Iris pigment epithelial cell (primary cell): ENCODE measurements at places on chromosomes 11 and 22.

- DNase-seq, result peak; percentile 47
Measured at GRCh38 chr11:68099474-68100405, 21.4 kb downstream of the CHKA start.

- DNase-seq, result no peak
Measured at GRCh38 chr11:102719620-102720277, 5.0 kb downstream of the MMP8 start.

DNA sequence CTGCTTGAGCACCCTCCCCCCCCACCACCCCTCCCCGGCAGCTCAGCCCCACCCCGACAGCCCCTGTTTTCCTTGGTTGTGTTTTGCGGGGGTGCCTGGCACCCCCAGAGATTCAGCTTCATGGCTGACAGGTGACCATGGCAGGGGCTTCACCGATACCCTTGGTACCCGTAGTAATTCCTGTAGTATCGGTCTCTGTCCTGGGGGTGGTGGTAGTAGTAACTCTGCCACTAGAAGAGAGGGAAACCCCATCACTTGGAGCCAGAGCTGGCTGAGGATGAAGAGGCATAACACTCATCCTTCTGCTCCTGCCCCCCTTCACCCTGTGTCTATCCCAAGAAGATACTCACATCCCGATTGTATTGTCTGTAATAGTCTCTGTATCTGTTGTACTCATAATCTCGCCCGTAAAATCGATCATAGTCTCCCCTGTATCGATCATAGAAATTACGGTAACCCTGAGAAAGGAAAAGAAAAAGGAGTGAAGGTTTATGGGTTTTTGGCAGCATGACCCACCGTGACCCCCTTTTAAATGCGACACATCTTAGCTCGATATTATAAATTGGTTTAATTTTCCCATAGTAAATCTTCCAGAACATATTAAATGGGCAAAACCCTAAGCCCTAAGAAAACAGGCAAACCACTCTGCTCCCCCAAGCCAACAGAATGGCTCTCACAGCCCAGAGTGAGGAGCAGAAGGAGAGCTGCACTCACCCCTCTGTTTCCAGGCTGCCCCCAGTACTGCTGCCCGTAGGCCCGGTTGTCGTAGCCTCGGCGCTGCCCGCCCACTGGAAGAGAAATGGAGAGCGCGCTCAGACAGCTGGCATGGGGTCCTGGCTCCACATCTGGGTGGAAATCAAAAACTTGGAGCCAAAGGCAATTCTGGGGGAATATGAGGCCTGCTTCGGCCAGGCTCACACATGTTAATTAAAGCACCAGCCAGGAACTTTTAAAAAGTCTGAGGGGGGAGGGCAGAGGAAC lies 8.0 kb downstream of the GNG3 start:
- DNase-seq, result no peak

DNA sequence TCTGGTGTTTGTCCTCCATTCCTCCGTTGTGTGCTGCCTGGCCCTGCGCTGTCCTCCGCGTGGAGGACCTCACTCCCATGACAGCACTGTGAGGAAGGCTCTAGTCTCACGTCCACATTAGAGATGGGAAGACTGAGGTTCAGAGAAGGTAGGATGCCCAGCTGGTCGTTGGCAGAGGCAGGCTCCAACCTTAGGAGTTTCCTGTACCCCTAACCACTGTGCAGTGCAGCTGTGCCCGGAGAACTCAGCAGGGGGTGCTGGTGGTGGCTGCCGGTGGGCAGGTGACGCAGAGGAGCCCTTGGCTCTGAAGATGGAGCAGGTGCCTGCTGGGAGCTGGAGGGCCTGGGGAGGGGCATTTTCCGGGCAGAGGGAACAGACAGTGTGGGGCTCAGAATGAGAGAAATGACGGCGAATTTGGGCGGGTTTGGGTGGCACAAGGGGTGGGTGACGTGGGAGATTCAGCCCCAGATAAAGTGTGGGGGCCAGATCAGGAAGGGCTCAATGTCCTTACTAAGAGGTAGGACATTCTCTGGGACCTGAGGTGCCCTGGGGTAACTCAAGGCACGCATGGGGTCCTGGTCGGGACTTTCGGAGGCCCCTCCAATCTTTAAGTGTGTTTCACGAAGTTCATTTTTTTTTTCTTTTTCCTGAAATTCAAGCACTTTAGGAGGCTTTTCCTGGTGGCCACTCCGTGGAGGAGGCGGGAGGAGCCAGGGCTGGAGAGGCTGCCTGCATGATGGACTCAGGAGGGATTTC lies 535.0 kb downstream of the TBC1D22A start:
- DNase-seq, result no peak

DNA sequence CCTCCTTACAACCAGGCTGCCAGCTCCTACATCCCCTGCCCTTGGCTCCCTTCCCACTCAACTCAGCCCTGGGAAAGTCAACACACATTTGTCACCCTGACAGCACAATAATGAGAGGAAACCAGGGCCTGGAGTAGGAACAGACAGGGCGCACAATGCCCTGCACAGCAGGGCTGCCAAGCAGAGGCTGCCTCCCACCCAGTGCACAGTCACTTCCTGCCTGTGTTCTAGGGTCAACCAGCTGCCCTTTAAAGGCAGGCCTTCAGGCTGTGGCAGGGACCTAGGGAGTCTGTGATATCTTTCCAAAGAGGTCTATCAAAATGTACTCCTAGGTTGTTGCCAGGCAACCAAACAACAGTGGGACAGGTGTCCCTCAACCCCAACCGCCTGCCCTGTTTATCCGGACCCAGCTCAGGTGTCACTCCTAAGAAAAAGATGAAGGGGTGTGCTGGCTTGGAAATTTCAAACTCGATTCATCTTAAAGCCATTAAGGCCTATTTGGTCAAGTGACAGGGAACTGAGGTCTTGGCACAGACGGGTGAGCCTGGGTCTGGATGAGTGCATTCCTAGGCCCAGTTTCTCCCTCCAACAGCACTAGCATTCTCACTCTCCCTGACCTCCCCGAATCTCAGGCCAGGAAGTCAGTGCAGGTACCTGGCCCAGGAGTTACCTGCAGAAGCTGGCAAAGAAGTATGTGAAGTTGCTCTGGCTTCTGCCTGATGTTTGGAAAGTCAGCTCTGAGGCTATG lies 110.3 kb upstream of the PITPNB start:
- DNase-seq, result no peak

GRCh38 chr11:78533399-78533798 lies 41.3 kb downstream of the NARS2 start:
- no peak for DNase-seq

DNA sequence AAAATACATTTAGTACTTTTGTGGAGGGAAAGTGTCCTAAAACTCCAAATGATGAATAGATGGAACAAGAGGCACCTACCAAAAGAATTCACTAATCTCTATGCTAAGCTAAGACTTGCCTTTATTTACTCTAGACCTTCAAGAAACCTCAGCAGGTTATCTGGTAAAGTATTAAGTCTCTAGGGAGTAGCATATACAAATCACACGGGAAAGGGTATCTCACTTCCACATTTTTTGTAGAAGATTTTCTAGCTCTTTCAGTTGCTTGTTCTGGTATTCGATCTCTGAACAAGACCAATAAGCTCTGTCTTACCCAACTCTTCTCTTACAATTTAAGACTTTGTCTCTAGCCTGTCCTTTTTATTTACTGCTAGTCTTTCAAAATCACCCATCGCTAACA lies 18.1 kb upstream of the CADM1 start:
- DNase-seq, result no peak

DNA sequence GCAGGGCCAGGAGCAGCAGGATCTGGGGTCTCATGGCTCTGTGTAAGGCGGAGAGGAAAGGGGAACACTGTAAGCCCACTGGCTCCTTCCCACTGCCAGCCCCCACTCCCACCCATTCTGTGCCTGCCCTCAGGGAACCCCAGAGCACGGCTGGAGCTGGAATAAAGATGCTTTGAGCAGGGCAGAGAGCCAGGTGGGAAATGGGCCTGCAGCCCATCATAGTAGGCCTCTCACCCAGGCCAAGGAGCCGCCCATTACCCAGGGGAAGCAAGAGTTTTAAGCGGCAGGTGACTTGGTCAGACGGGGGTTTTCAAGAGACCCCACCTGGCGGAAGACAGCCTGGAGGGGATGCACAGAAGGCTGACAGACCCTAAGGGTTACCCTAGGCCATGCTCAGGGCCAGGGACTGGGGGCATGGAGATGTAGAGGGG lies 4.6 kb downstream of the LRRC32 start:
- no peak for DNase-seq

- no peak for DNase-seq
Measured at GRCh38 chr11:46414879-46415278, 23.3 kb upstream of the CHRM4 start.

DNA sequence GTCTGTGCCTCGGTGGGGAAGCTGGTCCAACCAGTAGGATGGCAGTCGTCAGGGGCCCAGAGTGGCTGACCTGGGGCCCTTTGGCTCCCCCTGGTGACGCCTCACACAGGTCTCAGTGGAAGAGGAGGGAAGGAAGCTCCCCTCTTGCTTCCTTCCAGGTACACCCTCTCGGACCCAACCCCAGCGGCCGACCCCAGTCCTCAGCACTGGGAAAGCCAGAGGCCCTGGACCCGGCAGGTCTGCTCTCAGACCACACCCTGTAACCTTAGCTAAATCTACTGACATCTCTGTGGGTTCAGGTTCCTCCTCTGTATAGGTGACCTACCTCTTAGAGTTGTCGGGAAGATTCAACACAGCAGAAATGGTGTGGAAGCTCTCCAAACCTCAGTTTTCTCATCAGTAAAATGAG lies 3.4 kb upstream of the SCUBE1 start:
- peak; percentile 17 for DNase-seq

- peak; percentile 8 for DNase-seq
Measured at GRCh38 chr22:22882033-22882717, 5.4 kb upstream of the IGLL5 start.

DNA sequence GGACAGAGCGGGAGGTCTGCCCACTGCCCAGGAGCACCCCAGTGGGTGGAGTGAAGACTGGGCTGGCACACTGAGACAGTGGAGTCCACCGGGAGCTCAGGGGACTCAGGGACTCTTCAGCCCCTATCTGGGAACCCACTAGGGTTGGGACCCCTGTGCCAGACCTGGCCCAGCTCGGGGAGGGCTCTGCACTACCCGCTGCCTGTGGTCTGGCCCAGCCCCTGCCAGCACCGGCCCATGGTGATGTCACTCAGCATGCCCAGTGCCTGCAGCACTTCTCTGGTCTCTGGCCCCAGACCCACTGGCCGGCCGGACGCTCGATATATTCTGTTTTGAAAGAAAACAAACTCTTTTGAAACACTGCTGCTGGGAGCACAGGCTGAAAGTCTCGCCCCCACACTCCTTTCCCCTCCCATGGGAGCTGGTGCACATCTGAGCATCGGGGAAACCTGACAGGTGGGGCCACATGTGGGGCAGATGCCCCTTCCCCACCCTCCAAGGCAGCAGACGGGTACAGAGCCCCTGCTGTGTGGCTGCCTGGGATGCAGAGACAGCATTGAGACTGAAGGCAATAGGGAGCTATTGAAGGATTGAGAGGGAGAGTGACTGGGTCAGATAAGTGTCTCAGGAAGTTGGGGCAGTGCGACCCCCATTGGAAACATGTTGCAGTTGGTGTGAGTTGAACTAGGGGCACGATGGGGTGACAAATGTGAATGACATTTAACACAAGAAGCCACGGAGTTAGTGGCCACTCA lies 62.9 kb downstream of the MYEOV start:
- no peak for DNase-seq

- DNase-seq, result peak; percentile 34
Measured at GRCh38 chr22:32202539-32203180, 2.2 kb downstream of the RFPL2 start.
